Fibroblast of lung (primary cell): ENCODE measurements at places on chromosomes 1 and 21. TPM values are rescaled to one million over a fixed set of nuclear protein-coding genes. Genes with fewer than 3 reads are reported as not detected.

The EPHX1 gene
- total RNA-seq, result 42.1 and 44.3 TPM in 2 replicates

The TLR5 gene
- total RNA-seq, result 0.17 and 0.77 TPM in 2 replicates

The SASS6 gene
- total RNA-seq, result 1.5 and 1.8 TPM in 2 replicates

The SLC26A9 gene
- total RNA-seq, result not detected in 2 replicates

The AJAP1 gene
- total RNA-seq, result under 0.01 TPM in 1 of 2 replicates, not detected in the other

The NSUN4 gene
- 12.6 and 16.0 TPM in 2 replicates for total RNA-seq

The CFHR5 gene
- not detected in 2 replicates for total RNA-seq

The COL18A1 gene
- total RNA-seq, result 26.2 and 38.8 TPM in 2 replicates

The LCE5A gene
- total RNA-seq, result not detected in 2 replicates

The ALPL gene
- total RNA-seq, result 1.5 and 3.6 TPM in 2 replicates

The FAM3B gene
- total RNA-seq, result not detected in 2 replicates

The FCAMR gene
- total RNA-seq, result not detected in 2 replicates

The RIPPLY3 gene
- total RNA-seq, result not detected in 2 replicates

The THRAP3 gene
- 67.5 and 92.5 TPM in 2 replicates for total RNA-seq

The AADACL4 gene
- not detected in 2 replicates for total RNA-seq

The KIF21B gene
- total RNA-seq, result under 0.01 and 0.26 TPM in 2 replicates

The AXDND1 gene
- total RNA-seq, result 0.17 and 0.26 TPM in 2 replicates

The C1orf146 gene
- total RNA-seq, result not detected in 2 replicates

The TIAM1 gene
- total RNA-seq, result under 0.01 and 0.51 TPM in 2 replicates

The UMODL1 gene
- not detected in 2 replicates for total RNA-seq

The AZIN2 gene
- 4.4 and 9.1 TPM in 2 replicates for total RNA-seq

The SLC25A33 gene
- total RNA-seq, result 4.8 and 4.9 TPM in 2 replicates

The FCRL4 gene
- not detected in 2 replicates for total RNA-seq

The MEGF6 gene
- total RNA-seq, result 8.0 and 11.6 TPM in 2 replicates

The HES4 gene
- total RNA-seq, result 1.5 and 2.0 TPM in 2 replicates

The GJA5 gene
- not detected in 2 replicates for total RNA-seq

The FAM89A gene
- 6.8 and 12.1 TPM in 2 replicates for total RNA-seq

The G0S2 gene
- total RNA-seq, result 79.1 and 180 TPM in 2 replicates

The CD247 gene
- not detected in 2 replicates for total RNA-seq

The KIF26B gene
- total RNA-seq, result 6.1 and 6.9 TPM in 2 replicates

The VAV3 gene
- under 0.01 TPM in 1 of 2 replicates, not detected in the other for total RNA-seq

The PATJ gene
- total RNA-seq, result 9.2 and 12.4 TPM in 2 replicates

The LIN28A gene
- total RNA-seq, result not detected in 2 replicates

The LYPD8 gene
- total RNA-seq, result 0.17 TPM in 1 of 2 replicates, not detected in the other

The ST6GALNAC5 gene
- 0.83 and 1.3 TPM in 2 replicates for total RNA-seq

The TEDDM1 gene
- total RNA-seq, result not detected in 2 replicates

The TINAGL1 gene
- total RNA-seq, result 3.0 and 3.3 TPM in 2 replicates

The PAX7 gene
- not detected in 2 replicates for total RNA-seq

The KPRP gene
- total RNA-seq, result not detected in 2 replicates

The MXRA8 gene
- total RNA-seq, result 262 and 397 TPM in 2 replicates

The IRF2BP2 gene
- total RNA-seq, result 71.8 and 113 TPM in 2 replicates

The SLC44A3 gene
- 6.2 and 9.7 TPM in 2 replicates for total RNA-seq

The LCE1C gene
- not detected in 2 replicates for total RNA-seq

The FAM72B gene
- total RNA-seq, result 0.51 and 2.3 TPM in 2 replicates

The RCAN3 gene
- 2.3 and 5.0 TPM in 2 replicates for total RNA-seq

The SERTAD4 gene
- under 0.01 and 0.17 TPM in 2 replicates for total RNA-seq

The OLFM3 gene
- total RNA-seq, result not detected in 2 replicates

The ADGRL4 gene
- total RNA-seq, result 3.1 and 5.0 TPM in 2 replicates

The SPRR2F gene
- not detected in 2 replicates for total RNA-seq

The TMIGD3 gene
- total RNA-seq, result not detected in 2 replicates

The PHLDA3 gene
- 138 and 141 TPM in 2 replicates for total RNA-seq

The DNAJC28 gene
- total RNA-seq, result 2.1 and 2.3 TPM in 2 replicates

The WRAP73 gene
- total RNA-seq, result 15.0 and 15.2 TPM in 2 replicates

The SEC16B gene
- total RNA-seq, result 1.0 and 3.1 TPM in 2 replicates

The LAX1 gene
- not detected in 2 replicates for total RNA-seq

The STYXL2 gene
- not detected in 2 replicates for total RNA-seq

The LRRIQ3 gene
- 1.0 and 1.3 TPM in 2 replicates for total RNA-seq
